Stimulated activated CD8-positive, alpha-beta memory T cell treated with anti-CD3 and anti-CD28 coated beads, Interleukin-4, amount 100 ng/mL, for 1 hour (primary cell): ENCODE measurements at places on chromosomes 7 and 10.

- no peak for DNase-seq
Observed at GRCh38 chr10:132279873-132280645, 27.7 kb downstream of the STK32C start.

DNA sequence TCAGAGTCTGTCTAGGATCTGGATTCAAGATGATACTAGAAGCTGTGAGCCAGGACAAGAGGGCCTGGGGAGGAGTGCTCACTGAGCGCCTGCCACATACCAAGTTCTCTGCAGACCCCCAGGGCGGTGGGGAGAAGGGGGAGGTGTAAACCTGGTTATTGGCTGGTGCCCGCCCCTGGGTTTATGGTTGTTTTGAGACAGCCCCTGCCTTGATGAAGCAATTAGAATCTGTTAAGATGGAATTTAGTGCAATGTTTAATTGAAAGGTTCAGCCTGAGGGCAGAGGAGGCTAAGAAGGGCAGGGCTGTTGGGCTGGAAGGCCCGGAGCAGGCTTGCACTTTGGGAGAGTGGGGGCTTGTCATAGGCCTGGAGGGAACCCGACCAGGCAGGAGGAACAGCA lies 42.7 kb downstream of the PRF1 start:
- DNase-seq = no peak

GRCh38 chr7:151311294-151311864 lies 30.2 kb upstream of the NUB1 start:
- DNase-seq = no peak

DNA sequence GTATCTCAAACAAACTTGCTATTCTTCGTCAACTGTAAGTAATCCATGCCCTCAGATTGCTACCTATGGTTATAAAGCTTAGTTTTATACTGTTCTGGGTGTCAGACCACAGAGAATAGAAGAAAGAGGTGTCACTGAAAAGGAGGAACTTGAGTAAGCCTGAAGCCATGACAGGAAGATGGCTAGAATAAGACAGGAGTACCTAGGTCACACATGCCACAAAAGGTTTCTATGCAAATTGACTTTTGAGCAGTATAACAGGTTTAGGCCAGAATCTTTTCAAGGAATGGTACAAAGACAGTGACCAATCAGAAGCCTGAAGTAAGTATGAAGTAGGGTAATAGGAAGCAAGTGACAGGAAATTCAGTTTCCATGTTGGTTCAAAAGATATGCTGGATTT lies 23.5 kb downstream of the FBXW4 start:
- DNase-seq = no peak

DNA sequence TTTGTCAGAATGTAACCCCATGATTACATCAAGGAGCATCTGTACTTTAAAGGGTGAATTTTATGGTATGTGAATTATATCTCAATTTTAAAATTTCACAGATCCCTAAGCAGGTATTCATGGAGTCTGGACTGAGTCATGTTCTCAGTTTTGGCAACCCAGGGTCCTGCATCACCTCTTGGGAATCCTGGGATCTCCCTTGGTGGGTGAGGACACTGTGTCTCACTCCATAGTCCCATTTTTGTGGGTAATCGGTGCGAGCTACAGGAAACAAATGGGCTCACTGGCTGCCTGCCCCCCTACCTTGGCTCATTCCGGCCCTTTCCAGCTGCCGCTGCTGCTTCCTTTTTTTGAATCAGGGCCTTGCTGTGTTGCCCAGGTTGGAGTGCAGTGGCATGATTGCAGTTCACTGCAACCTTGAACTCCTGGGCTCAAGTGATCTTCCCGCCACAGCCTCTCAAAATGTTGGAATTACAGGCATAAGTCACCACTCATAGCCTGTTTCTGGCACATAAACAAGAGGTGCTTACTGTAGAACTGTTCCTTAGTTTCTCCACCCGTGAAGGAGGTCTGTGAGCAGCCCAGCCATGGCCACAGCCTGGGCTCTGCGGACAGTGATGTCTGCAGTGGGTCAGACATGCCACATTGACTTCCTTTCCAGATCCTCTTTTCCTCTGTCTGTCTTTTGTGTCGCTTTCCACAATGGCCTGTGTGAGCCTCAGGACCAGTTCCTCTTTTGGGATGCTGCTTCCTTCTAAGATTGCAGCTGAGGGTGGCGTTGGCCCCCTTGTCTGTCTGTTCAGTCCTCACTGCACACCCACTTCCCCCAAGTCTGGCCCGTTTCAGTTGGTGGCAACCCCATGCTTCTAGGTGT lies 14.5 kb downstream of the PALD1 start:
- DNase-seq = no peak

- no peak for DNase-seq
Observed at GRCh38 chr7:70711452-70711851, 420.5 kb upstream of the GALNT17 start.
